ENCODE measurements at places on chromosomes 2 and 18.
A peak's percentile ranks its signal among the peaks of the same experiment; 100 is the strongest.

DNA sequence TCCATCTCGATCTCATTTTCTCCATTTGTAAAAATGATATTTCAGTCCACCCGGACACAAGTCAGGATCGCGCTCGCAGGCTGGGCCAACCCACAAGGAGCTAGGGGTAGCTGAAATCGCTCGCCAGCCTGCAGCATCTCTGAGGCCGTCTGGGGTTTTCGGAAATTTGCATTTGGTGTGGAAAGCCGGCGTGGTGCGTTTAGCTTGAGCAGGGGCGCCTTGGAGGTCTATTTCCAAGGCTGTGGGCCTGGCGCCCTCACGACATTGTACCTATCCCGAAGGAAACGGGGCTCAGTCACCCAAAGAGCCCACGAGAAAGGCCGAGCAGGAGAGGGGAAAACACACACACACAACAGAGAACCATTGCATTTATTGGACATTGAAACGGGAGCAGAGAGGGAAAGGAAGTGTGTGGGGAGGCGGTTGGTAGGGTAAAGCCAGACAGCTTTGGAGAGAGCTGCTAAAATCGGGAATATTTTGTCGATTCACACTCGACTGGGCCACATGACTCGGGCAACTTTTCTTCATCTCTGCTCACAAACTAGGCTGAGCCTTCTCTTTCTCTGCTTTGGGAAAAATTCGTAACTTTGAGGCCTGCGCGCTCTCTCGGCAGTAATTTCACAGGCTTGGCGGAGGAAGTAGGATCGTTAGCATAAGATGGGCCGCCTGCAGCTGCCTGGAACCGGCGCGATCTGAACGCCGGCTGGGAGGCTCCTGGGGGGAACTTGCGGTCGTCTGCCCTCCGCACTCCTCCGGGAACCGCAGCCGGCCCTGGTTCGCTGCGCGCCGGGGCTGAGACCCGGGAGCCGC is 1.1 kb upstream of the HOXD8 start:
- DNase-seq = no peak

DNA sequence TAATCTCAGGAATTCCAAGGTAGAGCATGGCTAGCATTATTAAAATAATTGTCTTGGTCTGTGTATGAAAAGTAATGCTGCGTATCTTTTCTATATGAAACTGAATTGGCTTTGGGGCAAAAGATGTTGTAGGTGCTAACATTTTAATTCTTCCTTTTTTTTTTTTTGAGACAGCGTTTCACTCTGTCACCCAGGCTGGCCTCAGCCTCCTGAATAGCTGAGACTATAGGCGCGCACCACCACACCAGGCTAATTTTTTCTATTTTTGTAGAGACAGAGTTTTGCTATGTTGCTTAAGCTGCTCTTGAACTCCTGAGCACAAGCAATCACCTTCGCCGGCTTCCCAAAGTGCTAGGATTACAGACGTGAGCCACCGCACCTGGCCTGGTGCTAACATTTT is 172.6 kb upstream of the STON1 start:
- no peak for DNase-seq

DNA sequence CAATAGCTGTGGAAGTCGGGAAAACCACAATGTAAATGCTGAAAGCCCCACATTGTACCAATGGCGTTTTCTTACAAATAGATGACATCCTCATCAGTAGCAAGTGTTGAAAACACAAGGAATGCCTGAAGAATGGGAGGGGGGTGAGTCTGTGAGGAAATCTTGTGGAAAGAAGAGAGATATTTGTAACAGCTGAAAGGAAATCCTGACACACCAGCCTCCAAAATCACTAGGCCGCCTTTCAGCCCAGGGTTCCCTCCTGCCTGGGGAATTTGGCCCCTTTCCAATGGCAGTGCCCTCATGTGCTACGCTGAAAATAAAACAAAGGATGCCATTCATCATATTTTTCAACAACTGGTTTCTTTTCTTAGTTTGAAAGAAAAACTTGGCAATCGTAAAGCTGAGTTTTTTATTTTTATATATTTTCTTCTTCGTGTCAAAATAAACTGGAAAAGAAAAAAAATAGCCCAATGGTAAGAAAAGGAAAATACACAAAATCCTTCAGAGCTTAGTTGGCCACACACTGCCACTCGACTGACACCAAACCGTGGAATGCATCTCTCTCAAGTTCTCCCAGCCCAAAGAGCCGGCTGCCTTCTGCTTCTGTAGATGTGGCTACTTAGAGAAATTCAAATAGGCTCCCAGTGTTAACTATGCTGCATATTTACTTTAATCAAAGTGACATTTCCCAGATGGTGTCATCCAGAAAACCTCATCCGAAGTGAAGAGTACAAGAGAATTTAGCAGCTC is 52.0 kb downstream of the FTCDNL1 start:
- DNase-seq = no peak

GRCh38 chr2:134276381-134277172 is 22.7 kb downstream of the MGAT5 start:
- DNase-seq = no peak

DNA sequence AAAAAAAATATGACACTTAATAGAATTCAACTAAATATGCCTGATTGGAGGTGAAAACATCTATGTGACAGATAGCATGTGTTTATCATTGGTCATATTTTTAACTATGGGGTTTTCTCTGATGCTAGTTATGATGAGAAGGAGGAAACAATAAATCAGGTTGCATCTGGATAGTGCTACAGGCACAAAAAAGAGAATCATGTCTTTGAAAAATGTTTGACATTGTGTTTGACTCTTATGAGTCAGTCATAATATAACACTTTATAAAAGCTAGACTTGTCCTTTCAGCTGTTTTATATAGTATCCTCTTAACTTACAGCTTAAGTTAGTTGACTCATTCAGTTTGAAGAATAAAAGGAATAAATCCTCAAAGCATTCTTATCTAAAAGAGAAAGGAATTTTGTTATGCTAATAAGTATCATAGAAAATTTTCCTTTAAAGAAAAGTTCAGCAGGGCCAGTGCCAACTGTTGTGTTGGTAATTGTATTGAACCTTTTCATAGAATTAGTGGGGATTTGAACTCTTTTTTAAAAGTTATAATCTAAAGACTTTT is 78.4 kb upstream of the UBXN4 start:
- no peak for DNase-seq

- peak; percentile 30 for DNase-seq
Measured at GRCh38 chr2:110115291-110116032, at the start of gene MALL. Gene MALL (minus strand): TSS chr2:110115822. CDS start chr2:110115792, 30 bp downstream.

- DNase-seq = peak; percentile 75
Measured at GRCh38 chr18:24878289-24878688, 417.9 kb downstream of the HRH4 start.
